Fibroblast of villous mesenchyme (primary cell): ENCODE measurements at places on chromosomes 3 and 15.
A peak's percentile ranks its signal among the peaks of the same experiment; 100 is the strongest.

GRCh38 chr3:134849561-134849960 lies 54.5 kb downstream of the EPHB1 start:
- DNase-seq, result no peak

DNA sequence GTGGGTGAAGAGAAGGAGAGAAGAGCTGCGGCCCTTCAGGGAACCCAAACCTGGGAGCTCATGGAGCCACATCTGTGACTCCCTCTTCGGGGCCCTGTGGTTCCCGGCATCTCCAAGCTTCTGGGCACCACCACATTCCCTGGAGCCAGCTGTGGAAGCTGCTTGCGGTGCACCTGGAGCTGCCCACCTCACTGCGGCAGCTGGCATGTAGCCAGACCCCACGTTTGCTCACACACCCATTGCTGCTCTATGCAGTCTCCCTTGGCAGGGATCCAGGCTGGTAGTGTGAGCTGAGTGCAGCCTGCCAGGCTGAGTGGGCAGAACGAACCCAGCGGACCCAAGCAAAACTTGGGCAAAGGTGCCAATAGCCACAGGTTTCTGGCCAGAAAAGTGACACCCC lies 16.8 kb upstream of the PLA2G4E start:
- no peak for DNase-seq

- no peak for DNase-seq
Measured at GRCh38 chr3:119841808-119842471, 60.0 kb downstream of the NR1I2 start.

- DNase-seq, result no peak
Measured at GRCh38 chr3:110752307-110752706, 319.3 kb upstream of the NECTIN3 start.

- no peak for DNase-seq
Measured at GRCh38 chr15:78536134-78536533, 4.1 kb upstream of the PSMA4 start.

- peak; percentile 88 for DNase-seq
Measured at GRCh38 chr3:143135150-143135549, 15.6 kb downstream of the CHST2 start.

- DNase-seq, result peak; percentile 33
Measured at GRCh38 chr3:143000528-143000927, 842 bp upstream of the U2SURP start.

DNA sequence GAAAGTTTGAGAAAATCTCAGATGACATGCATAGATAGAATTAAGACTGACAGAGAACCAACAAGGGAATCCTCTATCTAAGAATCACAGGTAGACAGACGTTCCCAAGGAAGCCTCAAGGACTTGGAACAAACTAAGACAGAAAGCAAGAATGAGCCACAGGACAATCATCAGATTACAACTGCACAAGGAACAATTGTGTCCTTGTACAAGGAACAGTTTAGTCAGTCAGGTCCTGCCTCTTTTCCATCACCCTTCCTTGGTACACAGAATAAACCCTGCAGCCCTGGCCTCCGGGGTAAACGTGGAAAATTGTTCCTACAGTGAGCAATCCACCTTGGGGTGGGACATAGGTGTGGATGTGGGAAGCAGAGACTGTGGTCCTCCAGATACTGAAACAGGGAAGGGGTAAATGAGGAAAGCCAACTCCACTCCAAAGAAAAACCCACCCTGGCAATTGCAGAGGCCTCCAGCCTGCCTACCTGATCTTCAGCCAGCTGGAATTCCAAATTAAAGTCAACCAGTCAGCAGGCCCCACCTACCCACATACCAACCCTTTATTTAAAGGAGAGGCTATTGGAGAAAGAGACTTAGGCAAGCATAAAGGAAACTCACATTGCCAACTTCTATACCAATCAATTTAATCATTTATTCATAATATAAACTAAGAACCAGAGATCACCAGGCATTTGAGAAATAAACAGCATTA lies 73.4 kb downstream of the ULK4 start:
- no peak for DNase-seq

GRCh38 chr15:77544162-77544561 lies 88.5 kb downstream of the LINGO1 start:
- DNase-seq, result no peak
